CD8-positive, alpha-beta memory T cell (primary cell): ENCODE measurements at places on chromosomes 11 and 22. TPM values are rescaled to one million over a fixed set of nuclear protein-coding genes. Genes with fewer than 3 reads are reported as not detected.

DNA sequence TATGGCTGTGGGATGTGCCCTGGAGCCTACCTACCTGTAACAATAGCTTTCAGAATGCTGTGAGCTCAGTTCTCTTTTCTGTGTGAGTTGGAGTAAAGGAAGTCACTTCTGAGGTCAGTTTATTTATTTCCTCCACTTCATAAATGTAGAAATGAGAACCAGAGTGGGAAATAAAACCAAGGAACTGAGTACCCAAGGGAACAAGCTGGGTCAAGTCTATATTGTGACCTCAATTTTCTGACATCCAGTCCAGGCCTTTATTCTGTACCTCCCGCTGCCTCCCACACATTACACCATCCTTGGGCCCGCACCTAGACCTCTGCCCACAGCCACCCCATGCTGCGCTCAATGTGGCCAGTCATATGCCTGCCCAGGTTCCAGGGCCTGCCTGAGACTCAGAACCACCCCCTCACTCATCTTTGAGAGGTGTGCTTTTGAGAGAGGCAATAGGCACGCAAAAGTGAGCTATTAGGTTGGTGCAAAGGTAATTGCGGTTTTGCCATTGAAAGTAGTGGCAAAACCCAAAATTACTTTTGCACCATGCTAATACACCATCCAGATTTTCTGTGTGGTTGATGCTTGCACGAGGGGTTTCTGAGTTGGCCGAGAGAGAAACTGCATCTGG lies 9.8 kb downstream of the MS4A6E start:
- H3K27me3 ChIP-seq: no peaks in the 10 kb centered on the region
- no peak overlapping the region for H3K27ac ChIP-seq
- DNase-seq: no peak
- H3K4me1 ChIP-seq: no peaks in the 10 kb centered on the region
- no peaks in the 10 kb centered on the region for H3K36me3 ChIP-seq

TRIM51 gene
- not detected for total RNA-seq

PARVG gene
- 56.0 TPM for total RNA-seq

DNA sequence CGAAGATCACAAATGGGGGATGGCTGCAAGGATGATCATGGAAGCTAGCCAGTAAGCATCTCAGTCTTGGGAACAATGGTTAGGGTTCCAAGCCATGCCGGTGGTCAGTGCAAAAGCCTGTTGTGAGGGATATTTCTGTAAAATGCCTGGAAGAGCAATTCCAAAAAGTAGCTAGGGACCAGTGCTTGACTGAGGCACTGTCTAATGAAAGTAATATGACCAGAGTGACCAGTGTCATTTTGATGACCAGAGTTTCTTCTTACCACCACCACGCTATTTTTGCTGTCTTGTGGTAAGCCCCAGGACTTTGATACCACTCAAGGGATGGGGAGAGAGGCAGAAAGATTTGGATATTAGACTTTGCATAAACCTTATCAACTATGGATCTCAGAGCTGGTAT lies 18.4 kb downstream of the GDPD4 start:
- no peaks in the 10 kb centered on the region for H3K4me1 ChIP-seq
- no peaks in the 10 kb centered on the region for H3K27me3 ChIP-seq
- no peak overlapping the region for H3K4me3 ChIP-seq
- no peaks in the 10 kb centered on the region for H3K36me3 ChIP-seq
- no peak overlapping the region for H3K27ac ChIP-seq

OR4C45 gene
- not detected for total RNA-seq

GRCh38 chr22:47284822-47285221 lies 522.4 kb downstream of the TBC1D22A start:
- H3K4me3 ChIP-seq: no peak overlapping the region
- no peaks in the 10 kb centered on the region for H3K27me3 ChIP-seq
- DNase-seq: no peak
- no peaks in the 10 kb centered on the region for H3K4me1 ChIP-seq
- no peaks in the 10 kb centered on the region for H3K36me3 ChIP-seq
- no peak overlapping the region for H3K27ac ChIP-seq

NCF4 gene
- total RNA-seq: 6.8 TPM

GRCh38 chr11:14300661-14301304 lies 58.2 kb downstream of the RRAS2 start:
- peak; percentile 40 for DNase-seq
- no peak overlapping the region for H3K4me3 ChIP-seq
- peaks cover 6% of the 10 kb centered on the region for H3K4me1 ChIP-seq
- no peak overlapping the region for H3K27ac ChIP-seq
- H3K36me3 ChIP-seq: no peaks in the 10 kb centered on the region
- H3K27me3 ChIP-seq: no peaks in the 10 kb centered on the region

- no peaks in the 10 kb centered on the region for H3K36me3 ChIP-seq
- H3K4me1 ChIP-seq: no peaks in the 10 kb centered on the region
- no peak for DNase-seq
- H3K27me3 ChIP-seq: no peaks in the 10 kb centered on the region
Measured at GRCh38 chr11:131840545-131840944, 470.1 kb downstream of the NTM start.

DNA sequence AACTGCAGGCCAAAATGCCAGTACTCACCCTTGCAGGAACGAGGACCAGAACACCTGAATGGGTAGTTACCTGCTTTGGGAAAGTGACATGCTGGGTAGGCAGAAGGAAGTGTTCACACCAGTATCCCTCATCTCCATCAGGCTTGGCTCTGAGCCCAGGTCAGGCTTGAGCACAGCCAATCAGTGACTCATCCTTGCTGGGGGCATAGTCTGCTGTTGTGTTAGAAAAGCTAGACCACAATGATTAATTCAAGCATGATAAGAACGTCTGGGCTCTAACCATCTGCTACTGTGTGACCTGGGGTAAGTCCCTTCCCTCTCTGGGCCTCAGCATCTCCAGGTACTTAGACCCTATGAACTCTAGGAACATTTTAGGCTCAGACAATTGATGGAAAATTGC lies 450.4 kb downstream of the MIAT start:
- no peaks in the 10 kb centered on the region for H3K36me3 ChIP-seq
- H3K4me1 ChIP-seq: no peaks in the 10 kb centered on the region
- H3K4me3 ChIP-seq: no peak overlapping the region
- H3K27ac ChIP-seq: no peak overlapping the region
- DNase-seq: no peak

GRCh38 chr11:69209421-69210309 lies 53.9 kb downstream of the SMIM38 start:
- H3K36me3 ChIP-seq: no peaks in the 10 kb centered on the region
- no peaks in the 10 kb centered on the region for H3K27me3 ChIP-seq
- no peak overlapping the region for H3K4me3 ChIP-seq

GRCh38 chr11:67415501-67416304 lies at the start of gene CARNS1:
TSS of gene CARNS1 (plus strand) at chr11:67415678. CDS start at chr11:67416200, 522 bp downstream.
- no peak within 1 kb of the TSS for H3K27ac ChIP-seq
- peaks cover 86% of the 10 kb centered on the region for H3K4me1 ChIP-seq
- H3K36me3 ChIP-seq: no peaks in the 10 kb centered on the region
- no peak for DNase-seq
- no peaks in the 10 kb centered on the region for H3K27me3 ChIP-seq

- H3K4me3 ChIP-seq: no peak overlapping the region
- H3K27me3 ChIP-seq: no peaks in the 10 kb centered on the region
- H3K36me3 ChIP-seq: no peaks in the 10 kb centered on the region
Measured at GRCh38 chr11:22928207-22928917, 68.1 kb upstream of the CCDC179 start.

XKR3 gene
- total RNA-seq: not detected

DNA sequence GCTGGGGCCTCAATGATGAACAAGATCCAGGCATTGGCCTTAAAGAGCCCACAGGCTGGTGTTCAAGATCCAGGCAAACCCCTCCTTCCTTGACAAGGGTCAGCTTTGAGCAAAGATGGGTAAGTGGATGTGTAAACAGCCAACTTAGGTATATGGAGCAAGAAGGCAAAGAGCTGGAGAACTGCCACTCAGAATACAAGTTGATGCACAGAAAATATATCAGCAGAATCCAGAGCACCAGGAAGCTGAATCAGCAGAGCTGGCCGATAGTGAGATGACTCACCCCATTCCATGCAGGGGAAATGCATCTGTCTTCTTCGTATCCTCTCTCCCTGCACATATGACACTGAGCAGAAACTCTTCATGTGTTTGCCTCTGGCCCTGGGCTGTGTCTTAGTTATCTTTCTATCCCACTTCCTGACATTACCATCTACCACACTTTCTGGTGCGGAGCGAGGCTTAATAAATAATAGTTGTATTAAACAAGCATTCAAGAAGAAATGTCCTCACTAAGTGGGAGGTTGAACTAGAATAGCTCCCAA lies 57.8 kb downstream of the ENDOD1 start:
- no peaks in the 10 kb centered on the region for H3K36me3 ChIP-seq
- H3K27ac ChIP-seq: peak overlapping the region; percentile 35

ALKBH3 gene
- total RNA-seq: 51.1 TPM

GRCh38 chr22:19064354-19065054 lies 57.7 kb downstream of the DGCR2 start:
- no peak for DNase-seq
- no peaks in the 10 kb centered on the region for H3K27me3 ChIP-seq
- H3K27ac ChIP-seq: no peak overlapping the region
- H3K36me3 ChIP-seq: peaks cover 61% of the 10 kb centered on the region
- no peaks in the 10 kb centered on the region for H3K4me1 ChIP-seq
- H3K4me3 ChIP-seq: no peak overlapping the region

CALCA gene
- total RNA-seq: not detected

DNA sequence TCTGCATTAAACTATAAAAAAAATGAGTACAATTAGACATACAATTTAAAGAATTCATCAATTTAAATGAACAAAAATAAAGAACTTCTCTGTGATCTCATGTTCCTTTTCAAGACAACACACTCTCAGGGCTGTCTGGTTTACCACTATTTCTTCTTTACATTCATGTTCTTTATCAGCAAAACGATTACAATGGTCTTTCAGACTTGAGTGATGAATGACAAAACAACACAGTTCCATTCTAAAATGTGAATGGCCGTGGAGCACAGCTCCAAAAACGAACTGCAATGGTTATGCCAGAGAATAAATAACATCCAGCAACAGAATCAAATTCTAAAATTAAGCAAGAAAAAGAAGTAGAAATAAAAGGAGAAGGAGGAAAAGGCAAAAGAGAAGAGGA lies 113.1 kb downstream of the CADM1 start:
- no peaks in the 10 kb centered on the region for H3K27me3 ChIP-seq
- no peak overlapping the region for H3K27ac ChIP-seq
- no peak overlapping the region for H3K4me3 ChIP-seq
- no peaks in the 10 kb centered on the region for H3K36me3 ChIP-seq
- H3K4me1 ChIP-seq: no peaks in the 10 kb centered on the region
- no peak for DNase-seq

HORMAD2 gene
- total RNA-seq: not detected

GRCh38 chr11:68890490-68891231 lies 13.0 kb downstream of the MRPL21 start:
- no peak overlapping the region for H3K4me3 ChIP-seq
- DNase-seq: no peak
- H3K27ac ChIP-seq: no peak overlapping the region
- H3K36me3 ChIP-seq: peaks cover 19% of the 10 kb centered on the region
- no peaks in the 10 kb centered on the region for H3K4me1 ChIP-seq

CRYBB1 gene
- not detected for total RNA-seq

- no peak for DNase-seq
- H3K27me3 ChIP-seq: no peaks in the 10 kb centered on the region
- no peak overlapping the region for H3K4me3 ChIP-seq
- no peaks in the 10 kb centered on the region for H3K36me3 ChIP-seq
Measured at GRCh38 chr11:123316003-123316402, 114.1 kb upstream of the GRAMD1B start.

- peak overlapping the region; percentile 47 for H3K27ac ChIP-seq
- no peaks in the 10 kb centered on the region for H3K27me3 ChIP-seq
- peaks cover 57% of the 10 kb centered on the region for H3K4me1 ChIP-seq
- H3K4me3 ChIP-seq: peak overlapping the region; percentile 76
- DNase-seq: peak; percentile 23
- H3K36me3 ChIP-seq: no peaks in the 10 kb centered on the region
Measured at GRCh38 chr22:46054091-46055073, 77.4 kb upstream of the WNT7B start.

DNA sequence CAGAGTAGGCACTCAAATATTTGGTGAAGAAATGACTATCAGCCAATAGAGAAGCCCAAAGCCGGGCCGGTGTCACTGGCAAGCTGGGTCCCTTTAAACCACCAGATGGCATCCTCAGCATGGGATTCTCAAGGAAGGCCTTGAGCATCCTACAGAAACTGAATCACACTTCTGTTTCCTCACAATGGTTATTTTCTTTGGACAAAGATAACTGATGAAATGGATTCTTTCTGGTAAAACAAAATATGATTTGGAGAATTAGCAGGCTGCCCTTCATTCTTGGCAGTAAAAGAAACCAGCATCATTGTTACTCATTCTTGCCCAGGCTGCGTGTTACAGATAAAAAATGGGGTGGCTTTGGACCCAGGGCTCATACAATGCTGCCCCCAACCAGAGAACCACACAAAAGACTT lies 30.3 kb upstream of the ASPHD2 start:
- H3K4me1 ChIP-seq: no peaks in the 10 kb centered on the region
- no peaks in the 10 kb centered on the region for H3K36me3 ChIP-seq
- DNase-seq: peak; percentile 63
- no peak overlapping the region for H3K4me3 ChIP-seq
- H3K27ac ChIP-seq: no peak overlapping the region
- no peaks in the 10 kb centered on the region for H3K27me3 ChIP-seq

GRCh38 chr11:57536947-57537619 lies at the start of gene SMTNL1:
TSS of gene SMTNL1 (plus strand) at chr11:57537595. CDS start at chr11:57542643, 5,048 bp downstream.
- no peaks in the 10 kb centered on the region for H3K27me3 ChIP-seq
- no peaks in the 10 kb centered on the region for H3K4me1 ChIP-seq
- H3K27ac ChIP-seq: no peak within 1 kb of the TSS
- no peaks in the 10 kb centered on the region for H3K36me3 ChIP-seq

- H3K36me3 ChIP-seq: no peaks in the 10 kb centered on the region
- H3K27me3 ChIP-seq: no peaks in the 10 kb centered on the region
- DNase-seq: no peak
- no peak overlapping the region for H3K4me3 ChIP-seq
- no peak overlapping the region for H3K27ac ChIP-seq
Measured at GRCh38 chr11:1499261-1499890, 12.8 kb upstream of the MOB2 start.

SLC6A5 gene
- total RNA-seq: not detected

MB gene
- total RNA-seq: 2.7 TPM

DNA sequence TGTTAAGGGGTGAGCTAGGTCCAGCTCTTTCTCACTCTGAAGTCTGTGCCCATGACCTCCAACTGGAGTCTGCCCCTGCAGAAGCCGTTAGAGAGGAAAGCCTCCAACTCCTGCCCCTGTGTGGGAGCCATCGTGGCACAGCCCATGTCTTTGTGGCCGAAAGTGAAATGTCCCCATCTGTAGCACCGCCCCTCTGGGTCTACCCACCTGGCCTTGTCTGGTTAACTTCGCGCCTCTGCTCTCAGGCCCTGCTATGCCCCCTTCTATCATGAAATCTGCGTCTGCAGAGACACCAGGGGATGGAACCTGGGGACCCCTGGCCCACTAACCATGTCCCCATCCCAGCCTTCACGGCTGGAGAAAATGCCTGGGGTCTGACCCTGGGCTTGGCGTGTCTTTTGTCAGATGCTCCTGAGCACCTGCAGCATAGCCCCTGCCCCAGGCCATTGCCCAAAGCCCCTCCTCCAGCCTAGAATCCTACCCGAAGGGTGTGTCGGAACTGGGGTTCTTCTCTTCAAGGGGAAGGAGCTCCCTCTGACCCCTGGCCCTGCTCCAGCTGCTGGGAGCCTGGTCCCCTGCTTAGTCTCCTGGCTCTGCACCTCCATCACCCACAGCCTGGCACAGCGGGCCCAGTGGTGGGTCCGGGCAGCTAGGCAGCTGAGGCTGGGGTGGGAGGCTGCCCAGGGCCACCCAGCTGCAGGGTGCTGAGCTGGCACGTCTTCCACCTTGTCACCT lies 35.8 kb upstream of the HMOX1 start:
- H3K27ac ChIP-seq: no peak overlapping the region
- H3K27me3 ChIP-seq: no peaks in the 10 kb centered on the region
- H3K4me3 ChIP-seq: no peak overlapping the region
- H3K4me1 ChIP-seq: no peaks in the 10 kb centered on the region
- no peaks in the 10 kb centered on the region for H3K36me3 ChIP-seq
- no peak for DNase-seq

EEF1G gene
- 1,800 TPM for total RNA-seq

OR52J3 gene
- not detected for total RNA-seq
